ENCODE measurements at places on chromosomes 4 and X.

- DNase-seq = no peak
Observed at GRCh38 chrX:85345523-85345922, 33.9 kb downstream of the POF1B start.

DNA sequence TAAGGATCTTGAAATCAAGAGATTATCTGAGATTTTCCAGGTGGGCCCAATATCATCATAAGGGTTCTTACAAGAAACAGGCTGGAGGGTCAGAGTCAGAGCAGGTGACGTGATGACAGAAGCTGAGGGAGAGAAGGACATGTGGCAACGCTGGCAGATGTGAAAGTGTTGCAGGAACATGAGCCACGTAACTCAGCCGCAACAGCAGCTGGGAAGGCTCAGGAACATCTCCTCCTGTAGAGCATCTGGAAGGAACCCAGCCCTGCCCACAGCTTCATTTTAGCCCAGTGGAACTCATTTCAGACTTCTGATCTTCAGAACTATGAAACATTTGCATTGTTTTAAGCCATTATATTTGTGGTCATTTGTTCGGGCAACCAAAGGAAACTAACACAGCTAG is 156.3 kb upstream of the VEGFC start:
- no peak for DNase-seq

DNA sequence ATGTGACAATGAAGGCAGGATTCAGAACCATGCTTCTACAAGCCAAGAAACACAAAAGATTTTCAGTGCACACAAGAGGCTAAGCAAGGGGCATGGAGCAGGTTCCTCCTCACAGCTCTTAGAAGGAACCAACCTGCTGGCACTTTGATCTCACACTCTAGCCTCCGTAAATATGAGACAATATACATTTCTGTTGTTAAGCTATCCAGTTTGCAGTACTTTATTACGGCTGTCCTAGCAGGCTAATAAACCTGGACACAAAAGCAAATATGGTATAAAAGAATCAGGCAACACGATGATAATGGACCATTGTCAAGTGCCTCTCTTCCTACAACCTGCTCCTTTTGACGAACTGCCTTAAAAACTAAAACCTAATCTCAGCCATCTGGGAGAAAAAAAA is 114.5 kb downstream of the ZAR1 start:
- no peak for DNase-seq

DNA sequence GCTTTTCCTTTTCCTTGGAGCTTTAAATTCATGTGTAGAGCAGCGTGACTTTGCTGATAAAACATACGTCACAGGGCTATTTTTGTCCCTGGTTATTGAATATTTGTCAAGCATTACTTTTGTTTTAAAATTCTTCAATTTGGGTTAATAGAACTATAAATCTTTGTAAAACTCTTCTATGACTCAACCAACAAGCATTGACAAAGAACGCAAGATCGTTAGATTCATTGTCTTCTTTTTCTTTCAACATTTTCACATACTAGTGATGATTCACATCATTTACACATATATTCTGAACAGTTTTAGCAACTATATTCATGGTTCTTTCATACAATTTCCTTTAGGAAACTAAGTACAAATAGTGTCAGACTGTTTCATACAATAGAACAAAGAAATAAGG is 72.0 kb upstream of the GPM6A start:
- DNase-seq = no peak

GRCh38 chr4:78545275-78546246 is 6.0 kb upstream of the ANXA3 start:
- no peak for DNase-seq

- no peak for DNase-seq
Observed at GRCh38 chr4:140343303-140343702, 30.1 kb upstream of the SCOC start.

- DNase-seq = no peak
Observed at GRCh38 chr4:144371485-144371884, 231.0 kb upstream of the GYPA start.

DNA sequence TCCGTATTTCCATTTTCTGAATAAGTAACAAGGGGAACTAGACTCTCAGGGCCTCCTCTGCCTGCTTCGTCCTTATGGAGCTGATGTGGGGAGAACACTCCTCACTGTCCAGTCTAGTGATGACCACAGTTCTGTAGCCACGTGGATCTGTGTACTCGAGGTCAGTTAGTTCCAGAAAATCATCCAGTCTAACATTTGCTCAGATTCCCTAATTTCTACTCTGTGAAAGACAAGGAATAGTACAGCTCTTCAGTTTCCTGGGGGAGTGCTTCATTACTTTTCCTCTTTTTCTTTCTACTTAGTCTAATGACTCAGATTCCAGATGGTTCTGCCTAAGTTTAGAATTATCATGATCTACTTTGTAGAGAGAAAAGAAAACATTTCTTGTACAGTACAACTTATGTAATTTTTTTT is 82.6 kb downstream of the SORBS2 start:
- DNase-seq = no peak

DNA sequence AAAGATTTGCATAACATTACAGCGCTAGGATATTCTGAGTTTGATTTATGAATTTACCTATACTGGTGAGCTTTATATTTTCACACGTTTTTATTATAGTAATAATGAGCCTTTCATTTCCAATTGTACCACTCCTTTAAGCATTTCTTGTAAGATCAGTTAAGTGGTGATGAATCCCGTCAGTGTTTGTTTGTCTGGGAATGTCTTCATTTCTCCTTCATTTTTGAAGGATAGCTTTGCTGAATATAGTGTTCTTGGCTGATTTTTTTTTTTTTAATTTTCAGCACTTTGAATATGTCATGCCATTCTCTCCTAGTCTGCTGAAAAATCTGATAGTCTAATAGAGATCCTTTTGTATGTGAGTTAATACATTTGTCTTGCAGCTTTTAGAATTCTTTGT is 70.1 kb downstream of the IL15 start:
- DNase-seq = no peak

- DNase-seq = no peak
Observed at GRCh38 chrX:101360390-101360789, 11.8 kb upstream of the TIMM8A start.

DNA sequence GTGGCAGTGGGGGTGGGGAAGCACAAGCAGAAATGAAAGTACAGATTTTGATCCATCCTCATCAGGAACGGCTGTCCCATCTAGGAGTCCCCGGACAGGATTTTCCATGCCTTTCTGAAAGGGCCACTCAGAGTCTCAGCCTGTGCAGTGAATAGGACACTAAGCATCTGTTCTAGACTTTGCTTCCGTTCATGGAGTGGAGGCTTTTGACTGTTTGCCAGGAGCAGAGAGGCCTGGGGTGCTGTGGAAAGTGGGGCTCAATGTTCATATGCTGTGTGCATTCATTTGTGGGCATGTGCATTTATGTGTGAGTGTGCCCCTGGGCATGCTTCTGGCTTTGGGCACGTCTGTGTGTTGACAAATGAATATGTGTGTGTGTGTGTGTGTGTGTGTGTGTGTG is 25.6 kb upstream of the MAMLD1 start:
- DNase-seq = no peak

- no peak for DNase-seq
Observed at GRCh38 chr4:37788819-37789218, 37.7 kb upstream of the PGM2 start.

DNA sequence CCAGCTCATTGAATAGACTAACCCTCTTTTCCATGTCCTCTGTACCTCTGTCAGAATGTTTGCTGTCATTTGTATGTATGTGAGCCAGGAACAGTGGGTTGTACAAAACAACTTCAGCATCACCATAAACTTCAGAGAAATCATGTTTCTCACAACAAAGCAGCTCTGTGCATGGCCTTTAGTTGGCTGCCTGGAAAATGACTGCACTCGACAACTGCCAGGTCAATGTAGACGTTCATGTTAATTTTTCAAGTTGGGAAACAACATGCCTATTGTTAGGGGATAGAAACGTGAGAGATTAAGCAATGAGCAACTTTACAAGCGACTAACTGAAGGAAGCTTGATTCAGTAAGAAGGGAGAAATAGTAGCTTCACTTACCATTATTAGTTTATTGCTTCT is 17.9 kb upstream of the CXCL11 start:
- DNase-seq = no peak

DNA sequence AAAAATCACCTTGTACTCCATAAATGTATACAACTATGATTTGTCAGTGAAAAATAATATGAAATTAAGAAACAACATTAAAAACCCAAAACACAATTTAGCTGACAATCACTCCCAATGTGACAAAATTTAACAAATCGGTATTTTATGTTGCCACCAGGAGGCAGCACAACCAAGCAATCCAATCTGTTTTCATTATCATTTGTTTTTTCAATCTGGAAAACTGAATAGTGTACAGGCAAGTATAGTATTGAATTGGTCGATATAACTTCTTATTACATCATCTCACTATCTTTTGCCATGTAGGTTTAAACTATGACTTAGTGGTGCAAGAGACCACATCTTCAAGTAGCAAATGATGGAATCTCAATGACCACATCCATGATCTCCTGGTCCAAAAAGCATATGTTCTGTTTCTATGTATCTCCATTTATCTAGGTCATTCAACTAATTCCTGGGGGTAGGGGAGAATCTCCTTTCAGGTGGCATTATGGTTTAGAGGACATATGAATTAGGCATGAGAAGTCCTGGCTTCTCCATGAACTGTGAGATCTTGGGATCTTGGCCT is 112.9 kb upstream of the AGA start:
- no peak for DNase-seq

Data from T1000 (cell line).